ENCODE measurements at places on chromosomes 7 and 10. TPM values are rescaled to one million over a fixed set of nuclear protein-coding genes. Genes with fewer than 3 reads are reported as not detected.

Gene AIMP2
- 35.9 TPM for total RNA-seq

Gene HABP2
- not detected for total RNA-seq

Gene TMEM229A
- total RNA-seq = 1.2 TPM

Gene TET1
- 39.9 TPM for total RNA-seq

Gene ERCC6
- total RNA-seq = 31.8 TPM

Gene CYP3A4
- not detected for total RNA-seq

Gene CYP2E1
- total RNA-seq = 14.7 TPM

Gene HELLS
- total RNA-seq = 14.7 TPM

Gene MNX1
- not detected for total RNA-seq

Gene APBB1IP
- total RNA-seq = 0.82 TPM

Gene KEL
- 0.82 TPM for total RNA-seq

Gene GRM3
- total RNA-seq = 155 TPM

Gene DHX32
- 24.9 TPM for total RNA-seq

Measured in frontal cortex (tissue), 4 donors.